Activated CD4-positive, alpha-beta T cell treated with anti-CD3 and anti-CD28 coated beads, Interleukin-2, amount 50 U/mL, for 24 hours (primary cell): ENCODE measurements at places on chromosomes 13 and 19.
A peak's percentile ranks its signal among the peaks of the same experiment; 100 is the strongest.

DNA sequence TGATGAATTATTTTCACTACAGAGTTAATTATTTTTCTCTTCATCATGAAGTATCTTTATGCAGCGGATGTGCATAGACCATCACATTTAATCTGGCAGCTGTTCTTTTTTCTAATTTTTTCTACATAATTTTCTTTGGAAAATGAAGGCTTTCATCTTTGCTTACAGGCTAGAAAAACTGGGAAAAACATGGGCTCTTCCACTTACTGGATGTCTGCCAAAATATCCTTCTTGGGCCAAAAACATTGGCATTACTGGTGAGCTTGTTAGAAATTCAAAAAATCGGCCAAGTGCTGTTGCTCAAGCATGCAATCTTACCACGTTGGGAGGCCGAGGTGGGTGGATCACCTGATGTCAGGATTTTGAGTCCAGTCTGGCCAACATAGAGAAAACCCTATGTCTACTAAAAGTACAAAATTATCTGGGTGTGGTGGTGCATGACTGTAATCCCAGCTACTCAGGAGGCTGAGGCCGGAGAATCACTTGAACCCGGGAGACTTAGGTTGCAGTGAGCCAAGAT lies 176.8 kb downstream of the ZNF737 start:
- no peak for DNase-seq

- no peak for DNase-seq
These were observed 6.0 kb downstream of the EHD2 start for GRCh38 chr19:47719047-47719859.

DNA sequence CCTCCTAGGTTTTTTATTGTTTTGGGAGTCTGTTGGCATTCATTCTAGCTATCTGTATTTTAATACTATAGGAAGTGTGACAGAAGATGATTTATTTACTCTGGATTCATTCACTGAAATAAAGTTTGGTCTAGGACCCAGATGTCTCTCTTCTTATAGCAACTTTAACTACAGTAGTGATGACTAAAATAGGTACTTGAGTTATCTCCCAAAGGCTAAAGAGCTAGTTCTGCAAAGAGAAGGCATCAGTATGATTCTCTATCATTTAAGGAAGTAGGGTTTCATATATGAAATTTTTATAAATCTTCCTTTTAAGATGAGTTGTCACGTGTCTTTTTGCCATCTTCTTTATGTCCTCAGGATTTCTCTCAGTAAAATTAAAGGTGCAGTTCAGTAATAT lies 507.4 kb downstream of the KCTD12 start:
- no peak for DNase-seq

DNA sequence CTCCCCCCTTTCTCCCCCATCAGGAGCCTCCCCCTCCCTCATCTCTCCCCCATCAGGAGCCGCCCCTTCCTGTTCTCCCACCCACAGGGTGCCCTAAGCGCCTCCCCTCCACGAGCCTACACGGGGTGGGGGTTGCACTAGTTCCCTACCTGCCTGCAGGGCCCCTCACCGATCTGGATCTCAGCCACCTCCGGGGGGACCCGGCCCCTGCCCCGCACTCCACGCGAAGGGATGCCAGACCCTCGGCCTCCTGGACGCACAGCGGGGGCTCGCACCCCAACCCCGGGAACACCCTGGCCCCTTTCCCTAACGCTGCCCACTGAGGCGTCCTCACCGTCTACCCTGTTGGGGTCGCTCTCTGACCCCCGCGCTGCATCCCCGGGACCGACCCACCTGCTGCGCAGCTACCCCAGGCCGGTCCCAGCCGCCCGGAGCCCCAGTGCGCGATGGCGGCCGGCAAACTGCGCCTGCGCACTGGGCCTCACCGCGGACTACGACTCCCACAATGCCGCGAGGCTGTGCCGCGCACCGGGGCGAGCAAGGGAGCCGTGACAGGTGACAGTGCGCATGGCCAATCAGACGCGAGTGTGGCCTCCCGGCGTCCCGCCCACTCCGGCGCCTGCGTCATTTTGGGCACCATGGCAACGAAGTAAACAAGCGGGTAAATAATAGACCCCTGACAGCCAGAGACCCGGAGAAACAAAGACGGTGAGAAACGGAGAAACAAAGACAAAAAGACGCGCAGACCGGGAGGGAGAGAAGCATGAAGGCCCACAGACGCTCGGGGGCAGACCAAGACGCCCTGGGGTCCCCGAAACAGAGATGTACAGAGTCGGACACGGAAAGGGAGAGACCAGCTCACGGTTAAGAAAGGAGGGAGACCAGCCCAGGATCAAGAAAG lies at the start of gene ZSCAN18:
Gene ZSCAN18, minus strand, starts transcription at position 451 of the 901 bp plus-strand sequence. CDS start 7,964 bp downstream, outside the sequence.
- DNase-seq: peak; percentile 94

GRCh38 chr13:105928048-105928447 lies 607.4 kb downstream of the EFNB2 start:
- no peak for DNase-seq

DNA sequence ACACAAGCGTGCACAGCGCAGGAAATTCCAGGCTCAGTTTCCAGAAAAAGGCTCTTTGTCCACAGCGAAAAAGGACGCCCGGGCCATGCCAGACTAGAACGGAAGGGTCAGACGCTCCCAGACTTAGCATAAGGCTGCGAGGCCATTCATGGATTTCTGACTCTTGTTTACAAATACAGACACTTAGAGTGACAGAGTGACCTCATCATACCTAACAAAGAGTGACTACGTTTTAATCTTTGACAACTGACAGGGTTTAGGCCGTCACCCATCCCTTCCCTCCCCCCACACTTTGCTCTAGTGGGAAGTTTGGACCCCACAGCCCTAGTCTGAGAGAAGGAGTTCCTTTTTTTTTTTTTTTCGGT lies 418 bp upstream of the ZNF709 start:
- no peak for DNase-seq

- DNase-seq: no peak
These were observed 76.8 kb downstream of the TUBGCP3 start for GRCh38 chr13:112510987-112511685.

GRCh38 chr19:16070366-16070990 lies 5.8 kb upstream of the TPM4 start:
- no peak for DNase-seq

- DNase-seq: no peak
These were observed 23.4 kb downstream of the RASL11A start for GRCh38 chr13:27293873-27294515.

GRCh38 chr19:58317476-58318072 lies 9.2 kb upstream of the ZSCAN22 start:
- DNase-seq: no peak

DNA sequence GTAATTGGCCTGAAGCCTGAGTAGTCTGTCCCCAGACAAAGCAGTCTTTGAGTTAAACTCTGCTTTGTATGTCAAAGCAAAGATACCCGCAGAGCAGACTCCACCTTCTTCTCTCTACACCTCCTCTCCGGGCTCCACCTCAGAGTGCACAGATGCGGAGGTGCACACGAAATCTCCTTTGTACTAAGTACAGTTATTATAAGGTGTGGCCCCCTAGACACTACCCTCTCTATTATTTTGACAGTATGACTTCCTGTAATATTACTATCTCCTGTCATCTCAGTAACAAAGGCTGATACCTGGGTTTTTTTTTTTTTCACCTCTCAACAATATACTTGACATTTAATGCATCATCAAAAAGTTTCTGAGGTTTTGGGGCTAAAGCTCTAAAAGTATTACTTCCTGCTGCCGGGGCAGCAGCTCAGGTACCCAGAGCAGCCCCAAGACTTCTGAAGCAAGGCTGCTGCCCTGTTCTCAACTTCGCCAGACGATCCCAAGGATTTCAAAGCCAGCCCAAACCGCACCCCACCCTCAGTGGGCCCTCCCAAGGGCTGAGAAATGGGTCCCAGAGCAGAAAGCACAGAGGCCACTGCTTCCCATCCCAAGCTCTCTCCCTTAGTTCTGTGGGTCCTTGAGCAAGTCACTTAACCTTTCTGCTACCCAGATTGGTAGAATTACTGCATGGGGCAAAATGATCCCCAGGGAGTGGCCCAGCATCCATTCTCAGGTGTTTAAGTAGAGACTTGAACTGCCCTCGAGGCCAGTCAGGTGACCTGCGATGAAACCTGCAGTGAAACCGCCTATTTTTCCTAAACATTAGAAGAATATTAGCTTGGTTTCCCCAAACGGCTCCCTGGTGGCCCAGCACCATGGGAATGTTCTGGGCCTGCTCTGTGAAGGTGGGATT lies 180.6 kb downstream of the FOXO1 start:
- DNase-seq: peak; percentile 52

- no peak for DNase-seq
These were observed 118.3 kb downstream of the FLT1 start for GRCh38 chr13:28376604-28377003.

- no peak for DNase-seq
These were observed 535.0 kb downstream of the RFC3 start for GRCh38 chr13:34352958-34353357.

DNA sequence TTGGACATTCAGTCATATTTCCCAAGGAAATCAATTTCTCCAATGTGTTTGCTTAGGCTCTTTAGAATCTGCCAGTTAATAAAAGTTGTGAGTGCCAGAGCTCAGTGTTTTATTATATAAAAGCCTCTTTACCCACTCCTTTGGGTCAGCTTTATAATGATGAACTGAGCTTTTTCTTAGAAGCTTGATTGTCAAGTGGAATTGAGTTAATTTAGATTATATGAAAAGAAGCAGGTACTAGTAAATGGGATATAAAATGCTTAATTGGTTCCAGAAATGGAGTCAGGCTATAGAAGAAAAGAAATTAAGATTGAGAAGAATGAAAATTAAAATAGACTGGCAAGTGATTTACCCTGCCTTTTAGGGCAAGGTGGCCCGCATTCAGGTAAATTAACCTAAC lies 363.2 kb downstream of the SLITRK6 start:
- DNase-seq: no peak

- no peak for DNase-seq
These were observed 367.6 kb downstream of the DNAJC15 start for GRCh38 chr13:43391036-43391435.

GRCh38 chr13:31521435-31521834 lies 217.9 kb upstream of the RXFP2 start:
- DNase-seq: no peak

GRCh38 chr19:1447504-1447903 lies 2.4 kb upstream of the APC2 start:
- no peak for DNase-seq

DNA sequence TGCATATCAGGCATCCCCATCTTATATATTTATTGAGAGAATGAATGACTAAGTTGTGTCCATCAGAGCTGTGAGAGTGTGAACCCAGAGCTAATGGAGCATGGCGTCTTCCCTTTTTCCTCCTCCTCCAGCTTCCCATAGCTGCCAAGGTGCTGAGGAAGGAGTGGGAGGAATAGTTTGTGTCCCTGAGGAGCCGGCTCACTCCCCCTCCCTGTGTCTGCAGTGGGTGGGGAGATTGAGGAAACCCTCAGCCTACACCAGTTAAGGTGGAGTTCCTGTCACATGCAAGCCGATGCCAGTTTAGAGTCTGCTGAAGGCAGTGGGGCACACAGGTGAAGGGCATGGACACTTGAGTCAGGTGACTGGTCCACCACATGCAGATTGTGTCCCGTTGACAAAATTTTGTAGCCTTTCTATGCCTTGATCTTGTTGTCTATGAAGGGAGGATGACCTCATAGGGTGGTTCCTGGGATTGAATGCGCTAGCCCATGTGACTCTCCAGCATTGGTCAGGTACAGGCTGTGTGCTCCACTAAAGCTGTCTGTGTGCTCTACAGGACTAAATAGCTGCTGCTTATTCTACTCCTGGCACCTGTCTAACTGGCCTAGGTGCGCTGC lies 47.6 kb upstream of the GPI start:
- DNase-seq: no peak

DNA sequence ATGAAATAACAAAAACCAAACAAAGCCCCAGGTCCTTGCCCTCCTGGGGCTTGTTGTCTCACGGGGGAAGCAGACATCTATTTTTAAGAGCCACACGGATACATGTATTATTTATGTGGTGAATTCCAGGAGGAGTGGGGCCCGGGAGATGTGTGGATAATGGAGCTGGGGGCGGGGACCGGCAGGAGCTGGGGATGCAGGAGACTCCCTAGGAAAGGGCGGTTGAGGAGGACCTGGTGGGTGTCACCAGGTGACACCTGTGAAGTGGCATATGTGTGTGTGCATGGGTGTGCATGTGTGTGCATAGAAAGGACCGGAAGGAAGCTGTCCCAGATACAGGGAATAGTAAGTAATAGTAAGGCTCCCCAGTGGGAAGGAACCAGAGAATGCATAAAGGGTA lies 148.9 kb downstream of the URI1 start:
- DNase-seq: no peak

DNA sequence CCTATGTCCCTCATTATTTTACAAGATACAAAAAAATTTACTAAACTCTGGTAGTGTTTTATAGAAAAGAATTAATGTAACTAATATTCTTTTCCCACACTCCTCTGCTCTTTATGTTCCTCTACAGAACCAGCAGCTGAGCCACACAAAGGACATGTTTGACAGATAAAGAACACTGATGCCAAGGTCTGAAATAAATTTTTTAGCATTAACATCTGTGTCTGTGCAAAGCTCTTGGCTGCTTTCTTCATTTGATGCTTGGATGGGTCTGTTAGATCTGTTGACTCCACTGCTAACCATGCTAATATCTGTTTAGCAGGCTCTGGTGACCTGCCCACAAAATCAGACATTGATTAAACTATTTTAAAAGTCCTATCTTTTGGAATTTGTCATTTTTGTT lies 2363.8 kb downstream of the PCDH9 start:
- no peak for DNase-seq

- no peak for DNase-seq
These were observed 2.3 kb downstream of the SLC46A3 start for GRCh38 chr13:28716511-28716910.

DNA sequence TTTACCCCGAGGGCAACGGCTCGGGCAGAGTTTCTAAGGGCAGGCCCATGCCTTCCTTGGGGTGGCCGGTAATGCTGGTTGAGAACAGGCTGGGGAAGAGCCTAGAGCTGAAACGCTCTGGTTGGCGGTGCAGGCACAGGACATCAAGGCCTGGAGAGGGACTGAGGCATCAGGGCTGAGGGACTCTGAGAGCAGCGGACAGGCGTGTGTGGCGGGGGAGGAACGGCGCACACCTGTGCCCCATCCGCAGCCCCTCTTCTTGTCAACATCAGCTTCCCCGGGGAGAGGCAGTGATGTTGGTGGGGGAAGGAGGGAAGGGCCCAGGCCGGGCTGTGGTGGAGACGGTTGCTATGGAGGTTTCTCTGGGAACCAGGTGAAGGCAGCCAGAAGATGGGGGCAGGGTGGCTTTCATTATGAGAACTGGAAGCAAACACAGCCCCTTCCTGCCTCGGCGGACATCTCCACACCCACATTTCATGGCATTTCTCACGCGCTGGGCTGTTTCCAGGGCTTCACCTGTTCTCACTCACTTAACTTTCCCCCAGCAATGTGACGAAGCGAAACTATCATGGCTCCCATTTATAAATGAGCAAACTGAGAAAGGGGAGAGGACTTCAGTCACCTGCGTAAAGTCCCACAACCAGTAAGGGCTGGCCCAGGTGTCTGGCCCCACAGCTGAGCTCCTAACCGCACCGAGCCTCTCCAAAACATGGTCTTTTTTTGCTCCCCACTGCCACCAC lies 8.2 kb upstream of the ATF5 start:
- no peak for DNase-seq

DNA sequence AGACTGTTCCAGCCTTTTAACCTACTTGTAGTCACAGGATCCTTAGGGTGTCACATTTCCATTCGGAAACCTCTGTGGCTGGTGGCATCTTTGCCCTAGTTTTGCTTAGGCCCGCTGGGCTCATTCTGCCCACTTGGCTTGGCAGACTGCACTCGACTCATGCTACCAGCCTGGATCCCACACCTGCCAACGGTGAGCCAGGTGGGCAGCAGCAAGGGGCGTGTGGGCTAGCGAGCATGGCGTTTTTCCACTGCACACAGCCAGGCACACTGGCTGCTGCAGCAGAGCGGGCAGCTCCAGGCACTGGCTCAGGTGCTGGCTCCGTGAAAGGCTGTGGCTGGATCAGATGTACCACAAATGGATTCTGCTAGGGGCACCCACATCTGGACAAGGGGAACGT lies 838.2 kb downstream of the SLITRK6 start:
- DNase-seq: no peak
